ENCODE measurements at places on chromosomes 3 and 15.

- DNase-seq = no peak
These were observed 67.8 kb upstream of the IGF1R start for GRCh38 chr15:98580572-98580971.

GRCh38 chr3:9013782-9014563 is 50.7 kb upstream of the RAD18 start:
- DNase-seq = no peak

- peak; percentile 34 for DNase-seq
These were observed 42.6 kb upstream of the ACKR4 start for GRCh38 chr3:132554437-132554836.

DNA sequence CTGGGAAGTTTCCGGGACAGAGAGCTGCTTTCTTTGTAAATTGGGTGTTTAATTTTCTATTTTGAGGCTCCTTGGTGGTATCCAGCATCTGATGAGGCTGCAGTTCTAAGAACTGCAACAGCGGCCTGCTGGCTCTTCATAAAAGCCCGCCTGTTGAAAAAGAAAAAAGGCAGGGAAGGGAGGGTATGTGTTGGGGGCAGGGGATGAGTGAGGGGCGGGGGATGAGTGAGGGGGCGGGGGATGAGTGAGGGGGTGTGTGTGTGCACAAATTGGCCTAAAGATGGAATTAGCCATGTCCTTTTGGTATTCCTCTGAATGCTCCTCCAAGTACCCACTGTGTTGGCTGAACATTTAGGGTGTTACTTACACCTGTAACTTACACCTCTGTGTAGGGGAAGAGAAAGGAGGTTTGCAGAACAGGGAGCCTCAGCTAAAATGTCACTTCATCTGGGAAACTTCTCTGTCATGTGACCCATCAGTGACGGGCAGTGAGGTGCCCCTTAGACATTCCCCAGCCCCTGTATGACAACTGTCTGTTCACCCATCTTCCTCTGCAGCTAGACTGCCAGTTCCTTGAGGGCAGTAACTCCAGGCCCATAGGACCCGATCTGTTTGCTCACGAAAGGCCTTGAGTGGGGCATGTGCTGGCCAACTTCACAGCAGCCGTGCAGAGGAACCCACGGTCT is 57.6 kb downstream of the LRIG1 start:
- DNase-seq = no peak

- no peak for DNase-seq
These were observed 1.5 kb upstream of the SH3GL3 start for GRCh38 chr15:83445643-83446042.

GRCh38 chr15:35376707-35377106 is 169.3 kb downstream of the DPH6 start:
- DNase-seq = no peak

- DNase-seq = no peak
These were observed 80.3 kb downstream of the SMAD3 start for GRCh38 chr15:67145710-67146109.

GRCh38 chr15:89665449-89666181 is 10.3 kb upstream of the KIF7 start:
- no peak for DNase-seq

DNA sequence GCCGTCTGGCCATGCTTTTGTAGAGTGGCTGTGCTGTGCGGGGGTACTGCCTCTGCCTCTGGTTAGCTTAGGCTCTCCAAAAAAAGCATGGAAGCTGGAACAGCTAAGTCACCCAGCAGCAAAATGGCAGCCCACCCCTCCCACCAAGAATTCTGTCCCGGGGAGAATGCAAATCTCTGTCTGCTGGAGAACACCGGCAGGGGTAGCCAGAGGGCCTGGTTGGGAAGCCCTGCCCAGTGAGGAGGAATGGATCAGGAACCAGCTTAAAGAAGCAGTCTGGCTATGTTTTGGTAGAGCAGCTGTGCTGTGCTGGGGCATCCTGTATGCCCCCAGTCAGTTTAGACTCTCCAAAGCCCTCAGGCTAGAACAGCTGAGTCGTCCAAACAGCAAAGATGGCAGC is 56.2 kb upstream of the PTPRG start:
- no peak for DNase-seq

- DNase-seq = no peak
These were observed 18.2 kb downstream of the EIF3J start for GRCh38 chr15:44554934-44555723.

- DNase-seq = no peak
These were observed 13.1 kb upstream of the SLC27A2 start for GRCh38 chr15:50168783-50169411.

GRCh38 chr3:131261104-131261503 is 120.5 kb upstream of the NUDT16 start:
- no peak for DNase-seq

GRCh38 chr3:140416666-140417065 is 261.2 kb upstream of the TRIM42 start:
- DNase-seq = peak; percentile 89

- DNase-seq = no peak
These were observed 77.0 kb upstream of the ALDH1A3 start for GRCh38 chr15:100802421-100803170.

GRCh38 chr15:85007741-85008397 is 26.2 kb downstream of the PDE8A start:
- DNase-seq = no peak

DNA sequence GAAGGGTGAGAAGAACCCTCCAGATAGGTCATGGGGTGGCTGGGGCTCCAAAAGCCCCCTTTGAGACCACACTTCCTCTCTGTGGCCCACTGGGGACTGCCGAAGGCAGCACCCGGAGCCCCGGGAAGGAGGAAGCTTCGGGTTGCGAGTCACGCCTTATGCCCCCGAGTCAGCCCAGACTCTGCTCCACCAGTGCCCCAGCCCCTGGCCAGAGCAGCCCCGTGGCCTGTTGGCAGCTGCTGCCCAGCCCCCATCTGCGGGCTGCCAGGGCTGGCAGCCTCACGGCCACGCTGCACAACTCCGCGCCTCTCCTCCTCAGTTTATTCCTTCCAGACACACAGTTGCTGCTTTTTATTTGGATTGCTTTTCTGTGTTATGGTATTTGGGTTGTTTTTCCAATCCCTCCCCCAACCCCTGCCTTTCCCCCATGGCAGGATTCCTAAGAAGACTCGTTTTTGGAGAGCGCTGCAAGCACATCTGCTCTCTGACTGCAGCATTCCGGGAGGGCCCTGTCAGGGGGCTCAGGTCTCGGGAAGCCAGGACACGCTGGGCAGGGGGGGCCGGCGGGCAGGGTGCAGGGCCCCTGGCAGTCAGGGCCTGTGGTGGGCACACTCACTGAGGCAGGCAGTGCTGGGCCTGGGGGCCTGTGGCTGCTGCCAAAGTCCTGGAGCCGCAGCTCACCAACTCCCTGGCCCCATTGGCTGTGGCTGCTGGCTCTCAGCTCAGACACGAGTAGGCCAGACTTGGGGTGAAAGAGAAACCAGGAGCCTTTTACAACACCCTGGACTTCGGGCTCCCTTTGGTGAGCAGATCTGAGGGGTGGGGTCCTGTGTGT is 20.2 kb downstream of the MAGEF1 start:
- no peak for DNase-seq

- DNase-seq = no peak
These were observed 43.5 kb downstream of the FGD5 start for GRCh38 chr3:14862303-14862660.

GRCh38 chr15:90982135-90982534 is 12.2 kb downstream of the PRC1 start:
- no peak for DNase-seq

- DNase-seq = no peak
These were observed 929.2 kb upstream of the CFAP20DC start for GRCh38 chr3:59978979-59979378.

DNA sequence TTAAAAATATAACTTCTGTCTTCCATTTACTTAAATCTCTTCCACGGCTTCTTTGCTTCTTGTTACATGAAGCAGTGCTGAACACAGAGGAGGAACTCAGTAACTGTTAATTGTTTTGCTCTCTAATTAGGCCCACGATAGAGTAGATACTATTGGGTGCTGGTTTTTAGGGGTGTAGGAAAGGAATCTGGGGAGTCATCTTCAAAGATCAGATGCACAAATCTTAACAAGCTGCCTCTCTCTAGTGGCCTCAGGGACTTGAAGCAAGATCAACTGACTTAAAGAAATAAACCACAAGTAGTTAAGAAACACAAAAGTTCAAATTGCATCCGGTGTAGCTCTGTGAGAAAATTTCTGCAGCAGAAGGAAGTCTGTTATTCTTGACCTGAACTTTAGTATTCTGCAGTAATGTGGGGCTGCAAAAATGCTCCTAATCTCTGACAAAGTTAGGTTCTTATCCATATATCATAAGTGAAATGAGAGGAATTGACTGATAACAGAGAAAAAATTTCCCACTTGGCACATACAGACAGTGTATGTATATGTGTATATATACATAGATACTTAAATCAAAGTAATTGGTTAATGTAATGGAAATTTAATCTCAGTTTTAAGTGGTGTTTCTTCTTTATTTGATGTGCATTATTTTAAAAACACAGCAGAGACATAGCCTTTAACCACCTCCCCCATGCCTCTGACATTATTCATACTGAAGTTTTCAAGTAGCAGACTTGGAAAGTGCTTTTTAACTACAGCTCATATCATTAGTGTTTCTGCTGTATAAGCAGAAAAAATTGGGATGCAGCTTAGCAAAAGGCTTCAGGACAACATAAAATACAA is 51.8 kb downstream of the CHST2 start:
- DNase-seq = no peak

DNA sequence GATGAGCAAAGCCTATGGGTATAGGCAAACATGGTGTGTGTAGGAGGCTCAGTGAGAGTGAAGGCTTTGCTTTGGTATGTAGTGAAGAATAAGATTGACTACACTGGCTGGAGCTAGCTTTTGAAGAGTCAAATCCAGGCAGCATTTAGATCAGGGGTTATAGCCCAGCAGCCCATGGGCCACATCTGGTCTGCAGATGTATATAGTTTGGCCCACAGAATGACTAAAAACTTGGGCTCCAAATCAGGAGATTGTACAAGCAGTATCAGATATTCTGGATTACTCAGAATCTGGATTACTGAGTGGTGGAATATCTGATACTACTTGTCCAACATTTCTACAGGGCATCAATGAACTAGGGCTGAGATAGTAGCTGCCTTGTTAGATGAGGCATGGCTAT is 92.9 kb upstream of the FGF7 start:
- DNase-seq = no peak

- DNase-seq = no peak
These were observed 156.8 kb downstream of the WNT5A start for GRCh38 chr3:55330355-55330754.

- DNase-seq = no peak
These were observed 306.7 kb downstream of the TIGIT start for GRCh38 chr3:114600571-114600970.

DNA sequence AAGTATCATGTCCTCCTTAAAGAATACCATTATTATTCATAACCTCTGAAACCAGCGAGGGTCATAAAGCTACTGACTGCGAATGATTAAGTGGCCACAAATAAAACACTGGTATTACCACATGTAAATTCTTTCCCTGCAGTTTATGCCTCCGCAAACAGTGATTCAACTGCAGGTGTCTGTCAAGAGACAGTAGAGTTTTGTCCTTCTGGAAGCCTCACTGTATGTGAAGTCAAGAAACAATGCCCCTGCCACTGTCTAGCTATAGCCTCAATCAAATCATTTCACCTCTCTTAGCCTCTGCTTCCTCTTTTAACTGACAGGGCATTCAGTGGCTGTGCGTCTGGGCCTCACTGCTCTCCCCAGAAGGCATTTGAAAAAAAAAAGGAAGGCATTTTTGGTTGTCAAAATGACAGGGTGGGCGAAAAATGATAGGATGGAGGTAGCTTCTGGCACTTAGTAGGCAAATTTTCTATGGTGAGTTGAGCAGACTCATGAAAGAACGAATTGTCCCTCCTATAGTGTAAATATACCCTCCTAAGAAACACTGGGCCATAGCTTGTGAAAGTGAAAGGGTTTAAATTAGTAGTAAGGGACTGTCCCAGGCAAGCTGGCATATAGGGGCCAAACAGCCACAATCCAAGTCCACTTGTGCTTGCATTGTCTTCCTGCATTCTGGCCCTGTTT is 66.7 kb downstream of the FILIP1L start:
- no peak for DNase-seq

DNA sequence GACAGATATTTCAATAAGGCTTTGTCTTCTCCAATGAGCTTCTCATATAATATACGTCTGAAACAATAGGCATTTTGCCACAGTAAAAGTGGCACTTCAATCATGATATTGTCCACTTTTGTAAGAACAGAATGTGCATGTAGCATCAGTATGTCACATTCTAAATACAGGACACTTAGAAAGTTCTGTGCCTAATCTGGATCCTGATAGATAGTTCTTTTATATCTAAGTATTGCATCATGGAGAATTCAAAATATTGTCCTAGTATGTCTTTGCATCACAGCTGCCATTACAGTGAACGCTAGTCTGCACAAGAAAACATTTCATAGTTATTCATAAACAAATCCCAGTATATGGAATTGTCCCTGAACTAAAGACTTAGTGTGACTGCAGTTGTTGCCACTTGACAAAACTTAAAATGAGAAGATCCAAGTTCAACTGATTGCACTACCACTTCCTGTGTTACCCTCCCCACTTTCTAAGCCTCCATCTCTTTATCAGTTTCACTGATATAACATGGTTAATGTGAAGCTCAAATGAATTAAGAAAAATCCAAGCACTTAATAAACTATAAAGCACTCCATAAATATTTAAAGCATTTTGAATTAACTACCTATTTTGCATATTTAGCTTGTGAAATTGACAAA is 19.6 kb downstream of the LRRFIP2 start:
- DNase-seq = no peak

GRCh38 chr15:68369931-68370767 is 61.8 kb downstream of the ITGA11 start:
- no peak for DNase-seq

GRCh38 chr3:130820976-130821375 is 72.9 kb upstream of the ATP2C1 start:
- DNase-seq = no peak

DNA sequence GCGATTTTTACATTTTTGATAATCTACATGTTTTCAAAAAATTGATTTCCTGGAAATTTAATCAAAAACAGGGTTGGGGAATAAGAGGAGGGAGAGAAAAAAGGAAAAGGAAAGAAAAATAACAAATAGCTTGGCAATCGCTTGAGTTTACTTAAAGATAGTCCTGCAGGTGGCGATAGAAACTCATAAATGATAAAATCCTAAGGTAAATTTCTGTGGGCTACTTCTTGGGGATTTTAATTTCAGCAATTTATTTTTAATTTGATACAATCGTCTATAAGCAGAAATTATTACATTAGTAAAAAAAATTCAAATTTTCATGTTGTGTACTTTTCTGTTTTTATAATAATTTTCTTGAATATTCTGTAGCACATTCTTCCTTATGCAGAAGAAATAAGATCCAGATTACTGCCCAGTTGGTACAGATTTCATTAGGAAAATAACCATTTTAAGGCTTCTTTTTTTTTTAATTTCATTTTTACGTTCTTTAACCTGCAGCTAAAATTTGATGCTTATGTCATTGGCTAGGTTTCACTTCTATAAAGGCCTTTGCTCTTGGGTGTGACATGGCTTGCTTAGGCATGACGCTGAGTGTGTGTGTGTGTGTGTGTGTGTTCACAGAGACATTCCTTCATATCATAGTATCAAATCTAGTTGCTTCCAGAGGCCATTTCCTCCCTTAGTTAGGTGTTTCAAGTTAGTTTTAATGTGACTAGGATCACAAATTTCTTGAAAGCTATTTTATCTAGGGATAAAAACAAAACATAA is 181.8 kb downstream of the MCTP2 start:
- DNase-seq = no peak

GRCh38 chr15:60795471-60795870 is 316.5 kb upstream of the ICE2 start:
- no peak for DNase-seq

- DNase-seq = no peak
These were observed 35.6 kb upstream of the CCK start for GRCh38 chr3:42301446-42302175.

GRCh38 chr3:43858294-43858701 is 167.6 kb downstream of the ABHD5 start:
- no peak for DNase-seq

Data from NCI-H1105 (cell line).